ENCODE measurements at places on chromosomes 4 and X.

- no peak for DNase-seq
These were observed 170.6 kb downstream of the ZNF330 start for GRCh38 chr4:141391293-141391692.

DNA sequence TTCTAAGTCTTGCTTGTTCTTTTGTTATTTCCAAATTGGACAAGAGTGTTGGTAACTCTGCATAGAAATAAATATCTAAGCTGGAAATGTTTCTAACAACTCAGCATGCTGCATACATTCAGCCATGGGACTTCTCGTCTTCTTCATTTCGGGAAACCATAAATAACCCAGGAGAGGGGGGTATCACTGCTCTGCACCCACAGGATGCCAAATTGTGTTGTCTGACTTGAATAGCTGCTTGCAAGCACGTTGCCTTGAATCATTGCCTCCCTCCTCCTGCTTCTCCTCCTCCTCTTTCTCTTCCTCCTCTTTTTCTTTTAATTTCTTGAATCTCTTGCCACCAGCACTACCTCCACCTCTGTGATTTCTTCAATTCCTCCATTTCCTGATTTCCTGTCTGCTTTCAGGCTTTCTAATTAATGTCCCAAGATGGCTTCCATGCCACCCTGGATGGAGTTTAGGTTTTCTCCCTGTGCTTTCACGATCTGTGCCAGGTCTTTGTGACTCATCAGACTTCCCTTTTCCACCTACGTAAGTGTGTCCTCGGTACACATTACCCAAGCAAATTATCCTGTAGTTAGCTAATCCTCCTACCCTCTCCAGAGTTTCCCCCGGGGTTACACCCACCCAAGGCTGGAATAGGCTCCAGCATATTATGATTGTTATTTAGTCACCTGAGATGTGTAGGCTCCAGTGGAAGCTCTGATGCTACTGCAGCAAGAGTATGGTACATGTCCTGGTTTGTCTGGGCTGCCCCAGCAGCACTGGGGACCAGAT is 122.6 kb upstream of the VCX3B start:
- no peak for DNase-seq

GRCh38 chr4:92270908-92271307 is 32.9 kb upstream of the GRID2 start:
- DNase-seq = no peak

GRCh38 chr4:113636438-113636818 is 125.1 kb downstream of the CAMK2D start:
- DNase-seq = no peak

- DNase-seq = no peak
These were observed 261.8 kb downstream of the DHX15 start for GRCh38 chr4:24322511-24322910.

DNA sequence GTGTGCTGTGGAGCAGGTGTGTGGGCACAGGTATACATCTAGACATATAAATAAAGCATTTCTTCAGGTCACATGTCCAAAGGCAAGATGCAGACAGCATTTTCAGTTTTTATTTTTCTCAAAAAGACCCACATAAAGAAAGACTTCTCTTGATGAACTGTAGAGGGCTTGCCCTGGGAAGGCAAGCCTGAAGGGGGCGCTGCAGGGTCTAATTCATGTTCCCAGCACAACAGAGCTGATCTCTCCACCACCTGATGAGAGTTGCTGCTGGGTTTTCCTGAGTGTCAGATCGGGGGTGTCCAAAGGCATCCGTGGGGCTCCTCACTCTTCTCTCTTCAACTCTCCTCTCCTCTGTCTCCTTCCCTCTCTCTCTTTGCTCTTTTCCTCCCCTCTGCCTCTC is 26.6 kb downstream of the ADRA2C start:
- no peak for DNase-seq

Data from stimulated activated CD8-positive, alpha-beta memory T cell treated with anti-CD3 and anti-CD28 coated beads, Interleukin-4, amount 100 ng/mL, for 48 hours (primary cell).